GM06990 (cell line): ENCODE measurements at places on chromosomes 2 and 18.
A peak's percentile ranks its signal among the peaks of the same experiment; 100 is the strongest.

DNA sequence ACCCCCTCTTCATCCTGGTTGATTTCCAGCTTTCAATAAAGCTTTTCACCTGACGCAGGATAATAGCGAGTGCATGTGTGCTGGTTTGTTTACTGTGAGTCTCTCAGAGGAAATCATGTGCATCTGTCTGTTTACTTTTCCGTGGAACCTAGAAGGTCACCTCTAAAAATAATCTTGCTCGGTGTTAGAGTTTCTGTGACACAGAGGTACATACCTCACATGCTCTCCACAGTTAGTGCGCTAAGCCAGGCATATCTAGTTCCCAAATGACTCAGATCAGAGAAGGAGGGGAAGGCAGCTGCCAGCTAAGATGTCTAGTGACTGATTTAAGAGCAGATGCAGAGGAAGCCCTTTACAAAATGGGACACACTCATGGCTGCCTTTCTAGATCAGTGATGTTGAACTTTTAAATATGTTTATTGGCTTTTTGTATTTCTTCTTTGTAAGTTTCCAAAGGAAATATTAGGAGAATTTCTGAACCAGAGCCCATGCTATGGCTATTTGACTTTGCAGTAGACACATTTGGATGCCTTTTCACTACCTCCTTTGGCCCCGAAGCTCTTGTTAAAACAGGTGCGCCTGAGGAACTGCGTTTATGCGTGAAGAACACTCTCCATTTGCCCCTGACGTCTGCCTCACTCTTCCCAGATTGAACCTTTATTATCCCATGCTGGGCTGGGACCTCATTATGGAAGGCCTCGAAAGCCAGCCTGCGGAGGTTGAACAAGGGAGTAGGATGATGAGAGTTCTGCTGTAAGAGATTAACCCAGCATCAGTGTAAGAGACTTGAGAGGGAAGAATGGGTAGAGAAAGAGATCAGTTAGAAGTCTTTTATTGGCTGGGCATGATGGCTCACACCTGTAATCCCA is 145.6 kb downstream of the FAM161A start:
- DNase-seq: peak; percentile 74

DNA sequence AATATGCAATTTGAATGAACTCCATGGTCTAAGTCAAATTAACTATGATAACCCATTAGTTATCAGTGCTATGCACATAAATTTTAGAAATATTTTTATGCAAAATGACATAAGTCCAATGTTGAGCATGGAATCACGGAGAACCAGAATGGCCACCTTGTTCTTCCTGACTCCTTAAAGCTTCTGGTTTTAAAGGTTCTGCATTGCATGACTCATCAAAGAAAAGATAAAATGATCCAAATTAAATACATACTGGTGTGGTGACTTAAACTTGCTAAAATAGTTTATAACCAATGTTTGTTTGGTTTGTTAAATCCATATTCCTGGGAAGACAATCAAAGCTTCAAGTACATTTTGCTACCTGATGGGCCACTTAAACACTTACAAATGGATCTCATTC is 1146.9 kb upstream of the NRXN1 start:
- DNase-seq: no peak

DNA sequence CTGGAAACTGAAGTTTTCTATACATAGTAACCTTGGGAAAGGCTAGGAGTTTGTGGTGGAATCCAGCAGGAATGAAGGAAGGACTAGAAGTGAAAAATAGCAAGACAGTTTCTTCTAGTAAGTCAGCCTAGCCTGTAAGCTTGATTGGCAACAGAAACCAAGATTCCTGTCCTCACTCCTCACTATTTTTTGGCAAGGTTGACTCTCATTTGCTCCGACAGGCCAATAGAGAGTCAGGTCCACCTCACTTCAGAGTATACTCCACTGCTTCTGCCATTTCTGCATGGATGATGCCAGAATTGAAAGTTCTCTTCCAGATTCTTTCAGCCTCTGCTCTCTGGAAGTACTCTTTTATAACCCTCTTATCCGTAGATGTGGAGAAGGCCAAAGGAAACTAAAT is 352.4 kb downstream of the ZNF516 start:
- no peak for DNase-seq

DNA sequence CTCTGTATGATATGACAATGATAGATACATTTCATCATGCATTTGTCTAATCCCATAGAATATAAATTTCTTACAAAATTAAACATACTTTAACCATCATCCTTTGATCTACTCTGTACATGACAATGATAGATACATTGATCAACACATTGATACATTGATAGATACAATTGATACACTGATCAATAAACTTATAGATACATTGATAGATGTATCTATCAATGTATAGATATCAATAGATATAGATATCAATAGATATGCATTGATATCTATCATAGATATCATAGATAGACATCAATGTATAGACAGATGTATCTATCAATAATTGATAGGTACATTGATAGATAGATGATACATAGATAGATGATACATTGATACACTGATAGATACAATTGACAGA is 105.4 kb downstream of the DYM start:
- DNase-seq: no peak

GRCh38 chr2:137047369-137047768 is 282.0 kb downstream of the THSD7B start:
- DNase-seq: no peak

- DNase-seq: no peak
These were observed 398.5 kb upstream of the NRP2 start for GRCh38 chr2:205283736-205284270.

DNA sequence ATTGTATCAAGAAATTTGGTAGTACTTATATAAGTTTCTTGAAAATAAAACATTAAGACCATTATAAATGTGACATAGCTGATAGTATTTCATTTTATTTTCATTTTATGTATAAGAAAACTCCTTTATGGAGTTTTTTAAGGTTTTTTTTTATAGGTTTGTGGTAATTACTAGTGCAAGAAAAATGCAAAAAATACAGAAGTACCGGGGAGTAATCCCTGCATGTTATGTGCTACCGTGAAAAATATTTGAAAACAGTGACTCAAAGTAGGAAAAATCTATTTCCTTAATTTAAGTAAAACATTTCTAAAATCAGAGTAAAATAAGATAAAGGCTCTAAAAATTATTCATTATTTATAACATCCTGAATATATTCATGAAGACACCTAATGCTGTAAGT is 21.6 kb downstream of the ZSWIM2 start:
- DNase-seq: no peak

DNA sequence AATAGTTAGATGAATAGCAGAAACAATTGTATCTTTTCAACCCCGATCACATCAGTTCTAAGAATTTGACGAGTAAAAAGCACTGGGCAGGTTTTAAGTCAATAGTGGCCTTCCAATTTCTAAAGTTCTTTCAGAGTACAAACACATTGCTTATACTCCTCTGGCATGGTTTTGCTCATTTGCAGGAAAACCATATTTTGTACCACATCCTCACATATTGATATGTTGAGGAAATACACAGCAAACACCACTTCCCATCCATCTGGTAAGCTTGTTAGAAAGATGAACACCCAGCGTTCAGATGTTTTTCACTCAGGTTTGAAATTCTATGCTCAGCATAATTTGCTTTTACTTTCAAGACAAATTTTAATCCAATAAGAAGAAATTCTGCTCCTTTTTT is 344.6 kb upstream of the ACVR2A start:
- no peak for DNase-seq

DNA sequence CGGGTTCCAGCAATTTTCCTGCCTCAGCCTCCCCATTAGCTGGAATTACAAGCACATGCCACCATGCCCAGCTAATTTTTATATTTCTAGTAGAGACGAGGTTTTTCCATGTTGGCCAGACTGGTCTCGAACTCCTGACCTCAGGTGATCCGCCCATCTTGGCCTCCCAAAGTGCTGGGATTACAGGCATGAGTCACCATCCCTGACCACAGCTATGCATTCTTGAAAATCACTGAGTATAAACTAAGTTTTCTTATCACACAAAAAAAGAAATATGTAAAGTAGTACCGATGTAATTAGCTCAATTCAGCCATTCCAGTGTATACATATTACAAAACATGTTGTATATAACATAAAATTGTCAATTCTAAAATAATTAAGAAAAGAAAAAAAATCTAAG is 232.7 kb downstream of the MBD2 start:
- no peak for DNase-seq

- no peak for DNase-seq
These were observed 145.5 kb downstream of the ZNF236 start for GRCh38 chr18:76967721-76968472.

DNA sequence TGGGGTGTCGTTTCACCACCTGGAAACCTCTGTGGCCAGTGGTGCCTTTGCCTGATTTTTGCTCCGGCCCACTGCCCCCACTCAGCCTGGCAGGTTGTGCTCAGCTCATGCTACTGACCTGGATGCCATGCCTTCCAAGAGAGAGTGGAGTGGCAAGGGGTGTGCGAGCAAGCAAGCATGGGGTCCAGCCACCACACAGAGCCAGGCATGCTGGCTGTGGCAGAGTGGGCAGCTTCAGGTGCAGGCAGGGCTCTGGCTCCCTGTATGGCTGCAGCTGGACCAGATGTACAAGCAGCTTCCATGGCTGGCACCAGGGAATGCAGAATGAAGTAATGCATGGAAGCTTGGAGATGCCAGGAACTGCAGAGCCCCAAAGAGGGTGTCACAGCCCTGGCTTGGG is 620.5 kb upstream of the SETBP1 start:
- no peak for DNase-seq

GRCh38 chr2:225456619-225457260 is 57.2 kb downstream of the NYAP2 start:
- no peak for DNase-seq

GRCh38 chr2:240836781-240837467 is 16.9 kb upstream of the KIF1A start:
- DNase-seq: no peak

DNA sequence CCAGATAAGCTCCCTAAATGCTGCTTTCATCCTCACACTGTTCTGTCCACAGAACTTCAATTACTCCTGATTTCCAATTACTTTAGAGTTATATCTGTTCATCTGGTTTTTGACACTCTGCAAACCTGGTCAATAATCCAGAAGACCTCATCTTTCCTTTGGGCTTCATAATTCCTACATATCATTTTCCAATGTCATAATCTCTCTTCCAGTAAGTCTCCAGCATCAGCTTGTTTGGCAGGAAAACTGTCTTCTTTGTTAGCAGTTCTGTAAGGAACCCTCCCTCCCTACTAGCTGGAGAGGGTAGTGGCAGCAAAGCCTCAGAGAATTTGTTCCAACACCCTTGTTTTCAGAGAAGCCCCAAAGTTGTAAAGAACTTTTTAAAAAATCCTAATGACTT is 11.9 kb upstream of the SLC14A1 start:
- DNase-seq: no peak

GRCh38 chr2:71747559-71747958 is 294.2 kb downstream of the DYSF start:
- no peak for DNase-seq

DNA sequence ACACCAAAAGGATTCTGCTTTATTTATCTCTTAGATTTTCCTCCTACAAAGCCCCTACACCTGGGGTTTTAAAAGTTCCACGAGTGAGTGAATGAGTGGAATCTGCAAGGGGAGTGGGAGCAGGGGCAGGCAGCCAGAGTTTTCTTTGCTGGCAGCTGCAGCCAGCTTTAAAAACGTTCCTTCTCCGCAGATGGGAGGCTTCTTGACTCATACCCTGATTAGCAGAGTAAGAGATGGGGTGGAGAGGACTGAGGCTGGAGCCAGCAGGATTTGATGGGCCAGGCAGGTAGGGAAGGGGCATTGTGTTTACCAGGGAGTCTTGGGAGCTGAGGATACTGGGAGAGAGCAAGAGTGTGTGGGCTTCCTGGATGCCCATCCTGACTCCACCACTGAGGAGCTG is 99.6 kb upstream of the TNP1 start:
- DNase-seq: no peak

- no peak for DNase-seq
These were observed 3.8 kb upstream of the SEMA4C start for GRCh38 chr2:96873651-96874096.

DNA sequence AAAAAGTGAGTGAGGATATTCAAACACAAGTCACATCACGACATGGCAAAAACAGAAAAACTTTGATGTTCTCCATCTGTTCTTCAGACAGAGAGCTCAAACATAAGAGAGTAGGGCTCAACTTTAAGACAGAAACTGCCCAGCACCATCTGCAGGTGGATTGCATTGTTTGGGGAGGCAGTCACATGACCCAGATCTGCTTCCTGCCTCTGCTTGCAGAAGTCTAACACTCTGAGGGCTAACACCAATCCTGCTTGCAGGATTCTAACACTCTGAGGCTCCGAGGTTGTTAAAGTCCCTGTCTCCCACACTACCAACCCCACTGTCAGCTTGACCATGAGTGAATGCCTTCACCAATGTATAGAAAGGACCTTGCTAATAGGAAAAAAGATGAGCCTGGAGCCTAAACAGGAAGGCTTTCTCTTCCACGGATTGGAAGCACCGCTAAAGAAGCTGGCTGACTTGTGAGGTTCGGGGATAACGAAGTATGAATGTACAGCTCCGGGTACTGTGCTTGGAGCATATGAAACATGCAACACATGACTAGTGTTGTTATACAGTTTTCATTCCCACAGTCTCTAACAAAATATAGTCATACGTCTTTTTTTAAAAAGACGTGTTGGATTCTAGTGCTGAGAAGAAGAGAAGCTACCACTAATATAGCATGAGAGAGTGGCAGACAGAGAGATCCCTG is 176.6 kb upstream of the CREB1 start:
- DNase-seq: no peak

DNA sequence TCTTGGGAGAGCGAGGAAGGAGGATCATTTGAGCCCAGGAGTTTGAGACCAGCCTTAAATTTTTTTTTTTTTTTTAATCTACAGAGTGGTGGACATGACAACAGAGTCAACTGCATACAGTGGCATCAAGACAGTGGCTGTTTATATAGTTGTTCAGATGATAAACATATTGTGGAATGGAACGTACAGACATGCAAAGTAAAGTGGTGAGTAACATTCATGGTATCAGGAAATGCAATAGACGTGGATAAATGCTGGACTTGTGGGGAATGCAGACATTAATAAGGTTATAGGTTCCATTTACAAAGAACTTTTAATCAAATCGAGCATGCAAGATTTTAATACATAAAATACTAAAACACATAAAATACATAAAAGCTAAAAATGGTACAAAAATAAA is 11.9 kb downstream of the WDR43 start:
- DNase-seq: no peak

GRCh38 chr18:24427484-24427883 is 1.0 kb downstream of the IMPACT start:
- DNase-seq: no peak

GRCh38 chr18:69787825-69788547 is 159.7 kb downstream of the CD226 start:
- no peak for DNase-seq

- no peak for DNase-seq
These were observed 459.0 kb downstream of the BCL11A start for GRCh38 chr2:60094450-60094929.
